H7 (cell line): ENCODE measurements at places on chromosomes 11 and 22. TPM values are rescaled to one million over a fixed set of nuclear protein-coding genes. Genes with fewer than 3 reads are reported as not detected.

ZDHHC8 gene
- total RNA-seq = 15.6 and 16.6 TPM in 2 replicates

CARD18 gene
- not detected in 2 replicates for total RNA-seq

LBHD1 gene
- 2.7 and 4.5 TPM in 2 replicates for total RNA-seq

C22orf31 gene
- not detected in 2 replicates for total RNA-seq

NRXN2 gene
- total RNA-seq = 0.85 and 1.9 TPM in 2 replicates

GRCh38 chr11:105357764-105358163 lies 218.2 kb upstream of the CARD18 start:
- no peak for DNase-seq

GRCh38 chr11:569158-569885 lies 6.9 kb upstream of the PHRF1 start:
- peak; percentile 78 for DNase-seq

DNA sequence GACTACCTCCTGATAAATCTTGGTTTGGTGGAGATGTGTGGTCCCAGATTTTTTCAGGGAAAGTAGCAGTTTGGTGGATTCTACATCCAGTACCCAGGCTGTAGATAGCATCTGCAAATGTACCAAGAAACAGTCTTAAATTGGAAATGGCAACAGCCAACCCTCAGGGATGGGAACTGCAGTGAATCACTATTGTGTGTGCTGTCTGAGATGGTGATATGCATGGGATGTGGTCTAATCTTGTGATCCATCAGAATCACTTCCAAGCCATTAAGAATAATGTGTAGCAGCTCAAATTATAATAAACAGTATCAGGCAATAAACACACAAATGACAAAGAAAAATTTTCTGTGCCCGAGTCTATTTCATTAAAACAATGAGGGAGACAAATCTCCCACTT lies 3.4 kb downstream of the OLFML1 start:
- no peak for DNase-seq

- no peak for DNase-seq
Observed at GRCh38 chr11:30991376-30991775, 378.2 kb downstream of the DCDC1 start.

DNA sequence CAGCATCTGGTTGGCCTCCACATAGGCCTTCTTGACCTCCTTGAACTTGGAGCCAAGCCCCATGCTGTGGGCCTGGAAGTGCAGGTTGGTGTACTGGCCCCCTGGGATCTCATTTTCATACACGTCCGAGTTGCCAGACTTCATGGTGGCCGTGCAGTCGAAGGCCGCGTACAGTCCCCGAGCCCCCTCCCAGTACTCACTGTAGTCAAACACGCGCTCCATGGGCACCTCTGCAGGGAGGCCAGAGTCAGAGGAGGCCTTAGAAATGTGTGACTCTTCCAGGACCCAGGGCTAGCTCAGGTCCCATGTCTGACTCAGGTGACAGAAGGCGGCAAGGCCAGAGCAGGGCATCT lies 6.7 kb upstream of the LRFN4 start:
- DNase-seq = peak; percentile 39

GRCh38 chr22:37245740-37246139 lies 1.7 kb upstream of the RAC2 start:
- no peak for DNase-seq

- DNase-seq = no peak
Observed at GRCh38 chr22:23549198-23549595, 30.9 kb downstream of the IGLL1 start.

GRCh38 chr11:125886997-125887372 lies 483 bp upstream of the HYLS1 start:
- peak; percentile 28 for DNase-seq

DNA sequence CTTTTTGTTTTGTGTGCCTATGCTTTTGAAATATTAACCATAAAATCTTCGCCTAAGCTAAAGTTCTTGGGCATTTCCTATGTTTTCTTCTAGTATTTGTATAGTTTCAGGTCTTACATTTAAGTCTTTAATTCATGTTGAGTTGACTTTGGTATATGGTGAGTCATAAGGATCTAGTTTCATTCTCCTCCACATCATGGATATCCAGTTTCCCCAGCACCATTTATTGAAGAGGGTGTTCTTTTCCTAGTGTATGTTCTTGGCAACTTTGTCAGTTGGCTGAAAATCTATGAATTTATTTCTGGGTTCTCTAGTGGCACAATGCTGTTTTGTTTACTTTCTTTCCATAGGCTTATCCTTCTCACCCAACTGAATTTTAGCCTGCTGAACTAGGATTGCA lies 49.0 kb downstream of the CTSC start:
- DNase-seq = no peak

DNA sequence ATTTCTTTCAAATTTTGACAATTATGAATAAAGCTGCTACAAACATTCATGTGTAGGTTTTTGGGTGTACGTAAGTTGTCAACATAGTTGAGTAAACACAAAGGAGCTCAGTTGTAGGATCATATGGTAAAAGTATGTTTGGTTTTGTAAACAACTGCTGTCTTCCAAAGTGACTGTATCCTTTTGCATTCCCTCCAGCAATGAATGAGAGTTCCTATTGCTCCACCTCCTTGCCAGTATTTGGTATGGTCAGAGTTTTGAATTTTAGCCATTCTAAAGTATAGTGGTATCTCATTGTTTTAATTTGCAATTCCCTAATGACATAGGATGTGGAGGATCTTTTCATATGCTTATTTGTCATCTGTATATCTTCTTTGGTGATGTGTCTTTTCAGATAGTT lies 28.0 kb upstream of the PHOX2A start:
- no peak for DNase-seq

DNA sequence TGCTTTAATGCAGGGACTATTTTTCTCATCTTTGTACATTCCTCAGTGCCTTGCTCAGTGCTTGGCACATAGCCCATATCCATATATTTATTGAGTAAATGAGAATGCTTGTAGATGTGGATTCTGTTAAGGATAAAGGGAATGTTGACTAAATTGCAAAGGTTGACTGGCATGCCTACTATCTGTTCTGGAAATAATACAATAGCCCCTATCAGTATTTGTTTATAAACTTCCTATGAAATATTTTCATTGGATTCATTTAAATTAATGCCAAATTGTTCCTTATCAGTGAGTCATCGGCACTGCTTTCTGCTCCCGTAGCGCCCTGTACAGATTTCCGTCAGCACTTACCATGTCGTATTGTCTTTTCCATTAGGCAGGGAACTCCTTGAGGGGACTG lies 8.0 kb downstream of the RNF121 start:
- DNase-seq = no peak

DNA sequence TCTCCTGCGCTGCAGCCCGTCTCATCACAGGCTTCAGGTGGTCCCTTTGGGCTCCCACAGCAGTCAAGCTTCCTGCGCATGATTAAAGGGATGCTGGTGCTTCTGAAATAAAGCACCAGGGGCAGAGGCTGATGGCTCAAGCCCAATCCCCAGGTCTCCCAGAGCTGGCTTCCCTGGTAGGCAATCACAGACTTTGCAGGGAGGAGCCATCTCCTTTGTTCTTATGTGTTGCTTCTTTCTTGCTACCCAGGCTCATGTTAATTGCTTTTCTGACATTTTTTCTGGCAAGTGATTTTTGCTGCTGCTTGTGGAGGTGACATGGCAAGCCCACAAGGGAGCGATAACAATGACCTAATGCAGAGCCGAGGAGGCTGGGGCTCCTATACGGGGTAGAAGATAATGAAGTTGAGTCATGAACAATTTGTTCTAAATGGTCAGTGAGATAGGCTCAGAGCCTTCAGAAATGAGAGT lies 25.2 kb upstream of the PLET1 start:
- DNase-seq = peak; percentile 59

GRCh38 chr11:100629671-100630070 lies 57.4 kb upstream of the ARHGAP42 start:
- no peak for DNase-seq

DNA sequence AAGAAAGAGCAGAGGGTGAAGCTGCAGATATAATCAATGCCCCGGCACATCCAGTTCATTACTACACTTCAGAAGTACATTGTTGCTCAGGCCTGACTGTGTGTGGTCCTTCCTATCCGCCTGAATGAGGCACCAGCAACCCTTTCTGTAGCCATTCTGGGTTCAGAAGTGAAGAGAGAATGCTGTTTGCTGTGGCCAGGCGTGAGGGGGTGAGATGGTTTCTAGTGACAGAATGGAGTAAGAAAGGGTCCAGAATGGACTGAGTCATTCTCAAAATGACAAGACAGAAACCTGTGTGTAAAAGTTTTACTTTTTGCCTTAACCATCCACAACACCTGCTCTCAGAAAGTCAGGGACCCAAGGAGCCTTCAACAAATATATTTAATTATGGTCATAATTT lies 334.8 kb downstream of the GUCY1A2 start:
- DNase-seq = no peak

DNA sequence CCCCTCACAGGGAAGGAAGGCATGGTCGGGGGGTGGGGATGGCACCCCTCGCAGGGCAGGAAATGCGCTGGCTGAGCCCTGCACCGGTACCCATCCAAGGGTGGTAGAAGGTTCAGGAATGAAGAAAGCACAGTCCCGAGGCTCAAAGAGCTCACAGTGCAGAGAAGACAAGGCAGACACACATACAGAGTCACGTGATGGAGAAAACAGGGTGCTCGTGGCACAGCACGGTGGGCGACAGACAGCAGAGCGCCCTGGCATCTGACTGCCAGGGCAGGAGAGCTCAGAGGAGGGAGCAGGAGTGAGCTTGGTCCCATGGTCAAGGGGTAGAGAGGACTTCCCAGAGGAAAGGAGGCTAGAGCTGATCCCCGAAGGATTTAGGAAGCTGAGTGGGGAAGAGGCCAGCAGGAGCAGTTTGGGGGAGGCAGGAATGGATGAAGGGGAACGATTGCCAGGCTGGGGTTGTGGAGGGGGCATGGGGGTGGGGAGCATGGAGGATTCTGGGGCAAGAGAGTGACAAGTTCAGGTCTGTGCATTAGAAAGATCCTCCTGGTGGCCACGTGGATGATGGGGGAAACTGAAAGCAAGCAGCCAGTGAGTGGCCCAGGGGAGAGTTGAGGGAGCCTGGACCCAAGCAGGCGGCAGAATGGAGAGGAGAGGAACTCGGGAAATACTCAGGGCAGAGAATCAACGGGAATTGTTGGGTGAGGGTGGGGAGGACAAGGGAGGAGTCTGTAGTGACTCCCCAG lies 43.9 kb downstream of the PDE2A start:
- no peak for DNase-seq

- DNase-seq = no peak
Observed at GRCh38 chr11:69075421-69076128, 26.8 kb downstream of the TPCN2 start.

DNA sequence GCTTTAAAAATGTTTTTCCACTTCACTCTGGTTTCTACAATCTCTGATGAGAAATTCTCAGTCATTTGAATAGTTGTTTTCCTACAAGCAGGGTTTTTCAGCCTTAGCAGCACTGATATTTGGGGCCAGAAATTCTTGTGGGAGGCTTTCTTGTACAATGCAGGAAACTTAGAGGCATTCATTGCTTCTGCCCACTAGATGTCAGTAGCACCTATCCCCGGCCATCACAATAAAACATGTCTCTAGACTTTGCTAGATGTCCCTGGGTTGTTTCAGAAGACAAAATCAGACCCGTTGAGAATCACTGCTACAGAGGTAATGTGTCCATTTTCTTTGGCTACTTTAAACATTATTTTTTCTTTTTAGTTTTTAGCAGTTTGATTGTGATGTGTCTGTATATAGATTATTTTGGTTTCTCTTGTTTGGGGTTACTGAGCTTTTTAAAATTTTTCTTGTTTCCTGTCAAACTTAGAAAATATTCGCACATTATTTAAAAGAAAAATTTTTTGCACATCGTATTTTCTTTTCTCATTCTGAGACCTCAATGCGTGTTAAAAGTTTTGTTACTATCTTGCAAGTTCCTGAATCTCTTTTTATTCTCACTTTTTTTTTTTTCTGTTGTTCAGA lies 60.8 kb upstream of the CCDC179 start:
- peak; percentile 5 for DNase-seq

DNA sequence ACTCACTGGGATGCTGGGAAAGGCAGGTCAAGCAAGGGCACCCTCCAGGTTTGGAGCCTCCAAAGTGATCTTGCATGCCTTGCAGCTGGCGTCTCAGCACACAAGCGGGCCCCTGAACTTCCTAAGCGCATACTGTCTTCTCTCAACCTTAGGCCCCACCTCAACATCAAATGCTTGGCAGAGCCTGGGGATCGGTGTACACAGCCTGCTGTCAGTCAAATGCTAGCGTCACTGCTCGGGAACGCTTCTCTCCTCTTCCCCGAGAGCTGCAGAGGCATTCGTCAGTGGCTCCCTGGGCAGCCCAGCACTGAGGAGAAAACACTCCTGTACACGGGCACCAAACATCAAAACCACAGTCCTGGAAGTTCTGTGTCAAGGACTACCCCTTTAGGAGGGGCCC lies 124.9 kb downstream of the C11orf58 start:
- no peak for DNase-seq
